ENCODE measurements at places on chromosomes 16 and 17. TPM values are rescaled to one million over a fixed set of nuclear protein-coding genes. Genes with fewer than 3 reads are reported as not detected.
A peak's percentile ranks its signal among the peaks of the same experiment; 100 is the strongest.

DNA sequence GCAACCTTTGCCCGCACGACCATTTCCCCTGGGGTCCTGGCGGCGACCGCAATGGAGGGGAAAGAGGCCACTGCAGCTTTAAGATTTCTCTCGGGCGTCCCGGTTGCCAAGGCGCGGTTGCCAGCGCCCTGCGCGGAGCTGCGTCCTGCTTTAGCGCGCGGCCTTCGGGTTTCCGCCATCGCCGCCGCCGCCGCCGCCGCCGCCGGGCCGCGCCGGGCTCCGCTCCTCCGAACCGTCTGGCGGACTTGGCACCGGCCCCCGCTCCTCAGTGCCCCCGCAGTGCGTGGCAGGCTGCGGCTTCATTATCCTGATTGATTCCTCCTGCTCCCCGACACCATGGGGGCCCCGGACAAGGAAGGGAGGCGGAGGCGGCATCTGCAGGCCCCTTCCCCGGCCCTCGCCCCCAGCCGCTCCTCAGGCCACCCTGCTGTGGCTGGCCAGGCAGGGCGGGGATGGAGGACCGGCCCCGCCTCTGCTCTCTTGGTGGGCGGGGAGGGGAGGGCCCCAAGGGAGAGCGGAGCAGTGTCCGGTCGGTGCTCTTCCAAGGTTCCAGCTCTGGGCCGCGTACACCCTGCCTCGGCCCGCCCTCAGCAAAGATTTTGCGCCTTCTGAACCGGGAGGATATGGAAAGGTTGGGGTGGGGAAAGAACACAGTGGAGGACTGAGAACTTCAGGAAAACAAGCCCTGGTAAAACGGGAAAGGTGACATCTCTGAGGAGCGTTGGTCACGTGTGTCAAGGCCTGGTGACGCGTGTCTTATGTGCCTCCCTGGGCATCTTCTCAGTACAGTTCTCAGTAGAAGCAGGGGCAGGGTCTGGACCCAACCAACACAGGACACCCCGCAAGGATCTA lies 34.0 kb downstream of the NEUROD2 start:
- peak; percentile 53 for DNase-seq

DNA sequence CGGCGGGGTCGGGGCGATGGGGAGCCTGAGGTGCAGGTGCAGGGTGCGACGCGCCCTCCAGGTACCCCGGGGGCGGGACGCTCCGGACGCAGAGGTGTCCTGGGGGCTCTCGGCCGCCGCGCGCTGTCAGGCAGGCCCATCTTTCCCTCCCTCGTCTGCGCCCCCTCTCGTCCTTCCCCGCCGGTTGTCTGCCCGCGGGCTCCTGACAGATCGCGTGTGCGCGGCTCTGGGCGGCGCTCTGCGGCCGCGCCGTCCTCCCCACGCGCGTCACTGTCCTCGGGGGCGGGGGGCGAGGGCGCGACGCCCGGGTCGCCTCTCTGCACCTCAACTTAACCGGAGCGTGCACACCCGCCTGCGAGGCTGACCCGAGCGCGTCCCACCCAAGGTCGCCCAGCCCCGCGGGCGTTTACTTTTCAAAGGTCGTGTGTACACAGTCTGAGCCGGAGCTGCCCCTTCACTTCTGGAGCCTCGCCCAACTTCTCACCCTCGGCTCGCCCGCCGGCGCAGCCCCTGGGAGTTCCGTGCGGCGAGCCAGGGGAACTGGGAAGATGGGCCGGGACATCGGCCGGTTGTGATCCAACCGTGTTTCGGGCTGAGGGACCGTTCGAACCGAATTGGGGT lies 512 bp downstream of the AKAP1 start:
- peak; percentile 55 for DNase-seq

DNA sequence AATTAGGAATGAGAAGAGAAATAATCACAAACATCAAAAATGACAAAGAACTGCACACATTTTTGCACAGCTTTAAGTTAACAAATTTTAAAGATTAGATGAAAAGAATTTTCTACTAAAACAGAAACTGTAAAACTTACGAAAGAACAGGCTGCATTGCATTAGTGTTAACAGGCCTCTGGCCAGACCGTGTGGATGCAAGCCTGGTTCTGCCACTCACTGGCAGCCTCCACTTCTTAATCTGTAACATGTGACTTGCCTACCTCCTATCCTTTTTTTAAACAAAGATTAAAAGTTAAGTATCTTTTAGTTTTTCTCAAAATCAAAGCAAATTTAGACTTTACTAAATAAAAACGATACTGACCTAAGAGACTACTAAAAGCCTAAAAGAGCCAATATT lies 37.5 kb downstream of the CREBBP start:
- no peak for DNase-seq

DNA sequence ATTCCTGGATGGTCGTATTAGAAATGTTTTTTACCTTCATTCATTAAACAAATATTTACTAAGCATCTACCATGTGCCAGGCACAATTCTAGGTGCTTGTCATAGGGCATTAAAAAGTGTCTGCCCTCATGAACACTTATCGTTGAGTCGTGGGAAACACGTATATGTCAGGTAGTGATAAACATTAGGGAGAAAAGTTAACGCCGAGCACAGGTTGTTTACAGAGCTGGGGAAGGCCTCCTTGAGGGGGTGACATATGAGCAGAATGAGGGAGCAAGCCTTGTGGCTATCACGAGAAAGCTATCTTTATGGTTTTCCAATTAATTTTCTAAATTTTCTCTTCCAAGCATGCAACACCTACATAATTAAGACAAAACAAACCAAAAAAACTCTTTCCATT lies 985 bp upstream of the ZNF213 start:
- no peak for DNase-seq

GRCh38 chr16:84897911-84898377 lies 78.2 kb downstream of the CRISPLD2 start:
- no peak for DNase-seq

The METTL26 gene
- total RNA-seq, result 25.3 TPM
